ENCODE measurements at places on chromosomes 6 and 20.
A peak's percentile ranks its signal among the peaks of the same experiment; 100 is the strongest.

- no peak for DNase-seq
These were observed 34.7 kb upstream of the EZR start for GRCh38 chr6:158853880-158854213.

GRCh38 chr6:81999826-82000225, 247.3 kb upstream of the TENT5A start:
- no peak for DNase-seq

DNA sequence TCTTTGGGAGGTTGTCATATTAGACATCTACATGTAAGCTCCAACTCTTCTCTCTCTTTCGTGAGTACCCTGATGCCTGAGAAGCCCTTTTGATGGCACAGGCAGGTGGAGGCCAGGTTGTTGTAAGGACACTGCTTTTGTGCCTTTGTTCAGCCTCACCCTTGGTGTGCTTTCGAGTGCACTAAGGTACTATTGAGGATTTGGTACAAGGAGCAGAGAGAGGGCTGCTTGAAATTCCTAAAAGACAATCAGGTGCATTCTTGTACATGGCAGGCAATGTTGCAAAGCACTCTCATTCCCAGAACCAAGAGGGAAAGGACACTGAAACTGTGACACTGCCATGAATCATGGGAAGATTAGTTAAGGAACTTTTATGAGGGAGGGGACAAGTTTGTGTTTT, 19.1 kb downstream of the BMP2 start:
- no peak for DNase-seq

DNA sequence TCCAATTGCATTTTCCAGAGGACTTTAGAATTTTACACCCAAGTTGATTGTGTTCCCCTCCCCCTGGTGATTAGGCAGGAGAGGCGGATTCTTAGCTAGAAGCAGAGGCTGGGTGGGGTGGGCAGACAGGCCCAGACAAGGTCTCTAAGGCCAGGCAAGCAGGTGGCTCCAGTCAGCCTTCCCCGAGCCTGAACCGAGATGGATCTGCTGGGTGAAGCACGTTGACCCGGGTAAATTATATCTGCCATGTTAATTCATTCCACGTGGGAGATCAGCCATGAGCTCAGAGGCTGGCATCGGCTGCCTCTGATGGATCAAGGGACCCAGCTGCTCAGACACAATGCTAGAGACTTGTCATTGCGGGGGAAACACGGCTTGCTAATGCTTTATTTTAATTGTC, 159.5 kb upstream of the MAFB start:
- no peak for DNase-seq

DNA sequence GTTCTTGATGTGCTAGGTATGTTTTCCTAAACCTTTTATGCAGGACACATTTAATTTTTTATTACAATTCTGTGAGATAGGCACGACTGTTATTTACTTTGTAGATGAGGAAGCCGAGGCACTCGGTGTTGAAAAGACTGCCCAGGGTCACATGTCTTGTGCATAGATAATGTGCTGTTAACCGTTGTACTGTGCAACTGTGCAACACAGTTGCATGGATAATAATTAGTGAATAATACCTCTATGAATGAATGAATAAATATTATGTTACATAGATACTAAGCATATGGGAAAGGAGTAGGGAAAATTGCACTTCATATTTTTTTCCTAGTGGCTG, 60.3 kb upstream of the DEK start:
- DNase-seq = no peak

GRCh38 chr6:165728216-165728615, 65.2 kb upstream of the PDE10A start:
- DNase-seq = no peak

GRCh38 chr6:129369737-129370136, 340.2 kb downstream of the ARHGAP18 start:
- no peak for DNase-seq

DNA sequence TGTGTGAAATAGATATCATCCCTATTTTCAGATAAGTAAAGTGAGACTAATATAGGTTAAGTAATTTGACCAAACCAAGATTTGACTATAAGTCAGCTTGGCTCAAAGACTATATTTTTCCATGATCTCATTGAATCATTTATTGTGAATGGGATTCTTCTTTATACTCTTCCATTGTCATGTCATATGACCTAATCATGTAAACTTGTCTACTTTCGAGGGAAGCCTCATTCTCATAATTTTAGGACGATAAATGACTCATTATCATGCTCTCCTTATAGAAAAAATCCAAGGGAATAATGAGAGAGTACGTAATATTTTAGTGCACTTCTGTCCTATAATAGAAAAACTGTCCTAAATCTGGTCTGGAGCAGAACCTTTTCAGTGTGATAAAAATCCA, 40.9 kb upstream of the CCN6 start:
- DNase-seq = no peak

GRCh38 chr20:57106030-57106682, 160.3 kb downstream of the BMP7 start:
- no peak for DNase-seq

- no peak for DNase-seq
These were observed 247.6 kb downstream of the ARID1B start for GRCh38 chr6:157024745-157025144.

DNA sequence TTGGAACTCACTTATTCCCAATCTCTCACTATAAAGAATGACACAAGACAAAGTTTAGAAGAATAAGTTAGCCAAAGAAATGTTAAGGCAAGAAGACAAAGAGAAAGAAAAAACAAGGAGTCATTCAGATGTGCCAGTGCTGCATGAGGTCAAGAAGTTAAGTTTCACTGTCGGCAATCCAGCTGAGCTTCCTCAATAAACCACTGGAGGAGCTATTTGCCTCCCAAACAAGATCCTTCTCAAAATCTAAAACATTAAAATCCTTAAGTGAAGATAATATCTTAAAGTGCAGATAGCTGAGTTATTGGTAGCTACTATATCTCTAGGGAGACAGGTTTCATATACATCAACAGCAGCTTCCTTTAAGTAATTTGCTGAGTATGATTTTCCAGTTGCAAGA, 512.3 kb downstream of the HDGFL1 start:
- DNase-seq = no peak

GRCh38 chr6:2144210-2144609, 101.2 kb downstream of the GMDS start:
- no peak for DNase-seq

- DNase-seq = no peak
These were observed 31.8 kb downstream of the SUN5 start for GRCh38 chr20:32972181-32973076.

- DNase-seq = no peak
These were observed 60.6 kb upstream of the ASIP start for GRCh38 chr20:34180460-34181120.

GRCh38 chr6:160131636-160132296, 10.2 kb downstream of the SLC22A1 start:
- DNase-seq = no peak

DNA sequence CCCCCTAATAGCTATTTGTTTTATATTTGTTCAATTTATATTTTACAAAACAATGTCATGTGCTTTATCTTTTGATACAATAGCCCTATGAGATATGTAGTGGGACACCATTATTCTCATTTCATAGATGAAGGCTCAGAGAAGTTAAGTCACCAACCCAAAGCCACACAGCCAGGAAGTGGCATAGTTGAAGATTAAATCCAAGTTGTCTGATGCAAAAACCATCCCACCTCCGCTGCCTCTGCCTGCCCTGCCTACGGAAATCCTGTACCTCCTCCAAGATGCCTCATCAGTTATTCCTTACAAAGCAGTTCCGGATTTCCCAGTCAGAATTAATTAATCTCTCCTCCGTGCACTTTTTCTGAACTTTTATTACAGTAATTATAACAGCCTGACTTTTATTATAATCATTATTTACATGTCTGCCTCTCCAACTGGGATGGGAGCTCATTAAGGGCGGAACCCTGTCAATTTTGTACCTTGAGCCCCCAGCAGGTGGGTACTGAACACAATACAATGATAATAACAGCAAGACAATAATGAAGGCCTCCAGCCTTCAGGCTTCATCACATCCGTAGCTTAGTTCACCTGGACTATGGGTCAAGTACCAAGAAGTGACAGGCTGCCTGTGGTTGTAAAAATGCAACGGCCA, 54.7 kb downstream of the LRFN2 start:
- no peak for DNase-seq

- peak; percentile 31 for DNase-seq
These were observed 66.1 kb downstream of the JPH2 start for GRCh38 chr20:44120676-44121425.

DNA sequence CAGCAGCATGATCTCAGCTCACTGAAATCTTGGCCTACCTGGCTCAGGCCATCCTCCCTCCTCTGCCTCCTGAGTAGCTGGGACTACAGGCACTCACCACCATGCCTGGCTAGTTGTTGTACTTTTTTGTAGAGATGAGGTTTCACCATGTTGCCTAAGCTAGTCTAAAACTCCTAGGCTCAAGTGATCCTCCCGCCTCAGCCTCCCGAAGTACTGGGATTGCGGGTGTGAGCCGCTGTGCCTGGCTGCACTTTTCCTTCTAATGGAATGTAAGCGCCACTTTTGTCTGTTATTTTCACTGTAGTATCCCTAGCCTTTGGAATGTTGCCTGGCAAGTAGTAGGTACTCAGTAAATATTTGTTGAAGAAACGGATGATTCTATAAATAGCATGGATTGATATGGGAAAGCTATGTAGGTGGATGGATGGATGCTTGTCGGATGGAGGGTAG, 10.4 kb upstream of the TRIB3 start:
- no peak for DNase-seq

GRCh38 chr20:55053389-55053788, 578.0 kb downstream of the DOK5 start:
- no peak for DNase-seq

DNA sequence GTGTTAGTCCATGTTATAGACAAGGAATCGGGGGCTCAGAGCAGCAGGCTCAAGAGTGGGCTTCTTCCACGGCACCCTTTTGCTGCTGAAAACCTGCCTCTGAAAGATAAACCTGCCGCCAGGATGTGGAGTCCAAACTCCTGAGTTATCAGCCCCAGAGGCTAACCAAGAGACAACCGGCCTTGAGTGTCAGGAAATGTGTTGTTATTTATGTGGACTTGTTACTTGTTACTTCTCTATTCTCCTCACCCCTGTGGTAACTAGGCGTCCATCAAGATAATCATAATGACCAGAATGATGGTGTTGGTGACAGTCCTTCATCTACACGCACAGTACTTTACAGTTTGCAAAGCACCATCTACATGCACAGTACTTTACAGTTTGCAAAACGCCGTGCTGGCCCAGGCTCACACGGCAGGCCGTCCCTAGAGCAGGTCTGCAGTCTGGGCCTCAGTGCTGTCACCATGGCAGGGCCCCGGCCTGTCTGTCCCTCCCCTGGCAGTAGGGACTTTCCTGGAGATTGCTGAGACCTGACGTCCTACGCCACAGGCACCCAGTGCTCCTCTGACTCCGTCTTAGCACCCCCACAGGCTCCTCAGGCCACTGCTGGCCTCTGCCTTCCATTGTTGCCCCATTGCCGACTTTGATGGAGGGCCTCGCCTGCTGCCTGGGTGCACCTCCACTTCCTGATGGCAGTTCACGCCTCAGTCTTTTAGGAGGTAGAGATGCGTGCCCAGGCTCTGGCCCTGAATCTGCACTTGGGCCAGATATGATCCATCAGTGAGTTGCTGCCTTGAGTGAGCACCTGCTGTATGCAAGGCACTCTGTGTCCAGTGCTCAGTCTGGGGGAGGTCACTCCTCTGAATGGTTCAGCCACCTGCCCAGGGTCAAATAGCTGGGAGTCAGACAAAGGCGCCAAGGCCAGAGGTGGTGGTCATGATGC, 9.1 kb upstream of the BPIFB4 start:
- no peak for DNase-seq

DNA sequence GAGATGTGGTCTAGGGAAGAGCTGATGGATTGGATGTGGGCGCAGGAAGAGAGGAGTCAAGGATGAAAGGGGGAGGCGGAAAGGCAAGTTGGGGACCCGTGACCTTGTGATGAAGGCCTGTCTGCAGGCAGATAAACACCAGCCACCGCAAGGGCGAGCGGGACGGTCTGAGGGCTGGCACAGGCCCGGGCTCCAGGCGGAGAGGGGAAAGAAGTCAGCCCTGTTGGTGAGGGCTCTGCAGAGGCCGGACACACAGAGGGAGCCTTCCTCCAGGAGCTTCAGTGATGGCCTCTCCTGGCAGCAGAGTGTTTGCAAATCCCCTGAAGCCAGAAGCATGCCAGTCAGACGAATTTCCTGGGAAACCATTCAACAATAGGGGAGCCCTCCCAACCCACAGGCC, 112.2 kb downstream of the ZDHHC14 start:
- no peak for DNase-seq

DNA sequence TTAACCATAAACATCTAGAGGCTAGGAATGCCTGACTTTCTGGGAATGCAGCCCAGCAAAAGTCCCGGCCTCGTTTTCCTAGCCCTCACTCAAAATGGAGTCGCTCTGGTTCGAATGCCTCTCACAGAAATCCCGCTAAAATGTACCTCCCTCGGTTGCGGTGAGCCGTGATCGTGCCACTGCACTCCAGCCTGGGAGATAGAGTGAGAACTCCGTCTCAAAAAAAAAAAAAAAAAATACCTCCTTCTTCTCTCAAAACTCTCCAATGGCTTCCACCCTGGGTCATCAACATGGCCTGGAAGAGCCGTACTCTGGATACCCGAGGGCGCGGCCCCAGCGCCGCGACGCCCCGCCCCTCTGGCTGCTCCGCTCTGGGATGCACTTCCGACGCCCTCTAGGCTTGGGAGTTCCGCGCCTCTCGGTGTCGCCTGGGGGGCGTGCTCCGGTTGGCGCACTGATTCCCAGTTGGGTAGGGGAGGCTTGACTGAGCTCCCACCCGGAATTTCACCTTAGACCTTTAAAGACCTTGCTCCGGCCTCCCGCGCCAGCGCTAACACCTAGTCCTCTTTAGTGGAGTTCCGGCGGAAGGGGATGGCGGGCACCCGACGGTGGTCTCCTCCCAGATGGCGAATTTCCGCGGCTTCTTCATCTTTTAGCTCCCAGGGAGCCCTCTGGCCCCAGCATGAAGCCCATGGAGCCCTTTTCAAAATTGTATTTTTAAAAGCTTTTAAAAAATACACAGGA, 12.3 kb downstream of the HMGN4 start:
- DNase-seq = peak; percentile 85

GRCh38 chr6:21522143-21522747, 71.3 kb upstream of the SOX4 start:
- DNase-seq = no peak

- DNase-seq = no peak
These were observed 76.5 kb downstream of the ADGRG6 start for GRCh38 chr6:142378138-142378875.

- no peak for DNase-seq
These were observed 28.8 kb upstream of the GMPR start for GRCh38 chr6:16209539-16209938.

Data from left forelimb (tissue), 1 donor.